ENCODE measurements at places on chromosomes 4 and X. TPM values are rescaled to one million over a fixed set of nuclear protein-coding genes. Genes with fewer than 3 reads are reported as not detected.

The POLN gene
- 3.8 TPM for total RNA-seq

GRCh38 chrX:136210806-136211205, 40.4 kb downstream of the MAP7D3 start:
- DNase-seq, result no peak

- DNase-seq, result no peak
Measured at GRCh38 chr4:14865804-14866203, 136.5 kb upstream of the CPEB2 start.

- DNase-seq, result no peak
Measured at GRCh38 chr4:77699731-77700210, 94.2 kb downstream of the CXCL13 start.

GRCh38 chr4:25487155-25487554, 110.1 kb downstream of the ANAPC4 start:
- DNase-seq, result no peak

- DNase-seq, result no peak
Measured at GRCh38 chrX:968148-968965, 244.1 kb downstream of the CRLF2 start.

GRCh38 chrX:39491548-39492297, 606.0 kb downstream of the BCOR start:
- DNase-seq, result peak; percentile 48

- DNase-seq, result no peak
Measured at GRCh38 chrX:150100261-150100660, 162.0 kb upstream of the EOLA2 start.
